ENCODE measurements at places on chromosomes 3 and 15.

DNA sequence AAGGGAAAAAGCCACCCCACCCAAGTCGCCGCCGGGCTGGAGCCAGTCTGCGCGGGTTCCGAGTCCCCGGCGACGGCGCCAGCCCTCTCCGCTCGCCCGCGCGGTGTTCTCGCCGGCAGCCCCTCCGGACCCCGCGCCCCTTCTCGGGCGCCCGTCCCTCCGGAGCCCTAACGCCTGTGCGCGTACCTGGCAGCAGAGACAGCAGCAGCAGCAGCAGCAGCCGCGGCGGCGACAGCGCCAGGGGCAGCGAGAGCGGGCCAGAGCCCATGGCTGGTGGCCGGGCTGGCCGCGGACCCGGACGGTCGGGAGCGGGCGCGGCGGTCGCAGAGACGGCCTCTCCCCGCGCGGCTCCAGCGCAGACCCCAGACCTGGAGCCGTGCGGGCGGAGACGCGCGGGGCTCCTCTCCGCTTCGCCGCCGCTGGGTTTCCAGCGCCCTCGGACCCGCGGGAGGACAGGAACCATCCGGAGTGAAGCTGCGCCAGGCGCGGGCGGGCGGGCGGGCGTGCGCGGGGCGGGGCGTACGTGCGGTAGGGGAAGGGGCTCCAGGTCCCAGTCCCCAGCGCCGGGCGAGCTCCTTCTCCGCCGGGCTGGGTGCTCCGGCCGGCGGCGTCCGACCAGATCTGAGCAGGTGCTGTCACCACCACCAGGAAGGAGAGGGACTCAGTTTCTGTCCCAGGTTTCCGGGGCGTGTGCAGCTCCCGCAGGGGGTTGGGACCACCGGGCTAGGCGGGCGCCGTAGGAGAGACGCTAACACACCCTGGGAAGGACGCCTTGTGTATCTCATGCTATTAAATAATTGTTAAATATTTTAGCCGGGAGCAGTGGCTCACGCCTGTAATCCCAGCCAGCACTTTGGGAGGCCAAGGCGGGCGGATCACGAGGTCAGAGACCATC is at the start of gene CHRNA3:
TSS of gene CHRNA3 (minus strand) at position 470 of the 895 bp plus-strand sequence. CDS start at position 268, 202 bp downstream.
- DNase-seq = no peak

- no peak for DNase-seq
Observed at GRCh38 chr3:13513913-13514517, 33.9 kb downstream of the HDAC11 start.

DNA sequence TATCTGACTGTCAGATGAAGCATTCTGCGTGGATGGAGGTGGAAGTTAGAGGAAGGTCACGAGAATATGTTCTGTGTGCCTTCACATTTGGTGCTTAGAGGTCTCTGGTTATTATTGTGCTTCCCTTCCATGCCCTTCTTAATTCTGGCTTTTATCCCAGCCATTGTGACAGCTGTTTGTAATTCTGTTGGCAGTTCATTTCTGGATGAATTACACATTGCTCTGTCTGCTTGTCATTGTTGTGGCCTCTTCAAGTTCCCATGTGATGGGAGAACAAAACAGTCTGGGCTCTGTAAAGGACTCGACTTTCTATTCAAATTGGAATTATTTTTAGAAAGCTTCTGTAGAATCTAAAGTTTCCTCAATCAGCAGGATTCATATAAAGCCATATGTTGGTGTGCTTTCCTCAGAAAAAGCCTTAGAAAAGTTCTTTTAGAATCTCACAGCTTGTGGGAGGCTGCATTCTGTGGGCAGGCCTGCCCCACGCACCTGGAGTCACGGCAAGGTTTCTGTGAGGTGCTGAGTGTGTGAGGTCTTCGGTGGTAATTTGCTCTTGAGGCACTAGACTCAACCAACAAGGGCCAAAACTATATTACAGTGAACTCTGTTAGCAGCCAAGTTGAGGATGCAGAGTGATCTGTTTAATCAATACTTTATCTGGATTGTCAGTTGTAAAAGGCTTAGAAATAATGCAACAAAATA is 397.4 kb upstream of the AZI2 start:
- DNase-seq = no peak

GRCh38 chr3:78823859-78824258 is 943.9 kb downstream of the ROBO1 start:
- DNase-seq = no peak

- DNase-seq = no peak
Observed at GRCh38 chr15:58185439-58185838, 47.3 kb downstream of the AQP9 start.

GRCh38 chr3:120475722-120476377 is 25.1 kb upstream of the FSTL1 start:
- no peak for DNase-seq

DNA sequence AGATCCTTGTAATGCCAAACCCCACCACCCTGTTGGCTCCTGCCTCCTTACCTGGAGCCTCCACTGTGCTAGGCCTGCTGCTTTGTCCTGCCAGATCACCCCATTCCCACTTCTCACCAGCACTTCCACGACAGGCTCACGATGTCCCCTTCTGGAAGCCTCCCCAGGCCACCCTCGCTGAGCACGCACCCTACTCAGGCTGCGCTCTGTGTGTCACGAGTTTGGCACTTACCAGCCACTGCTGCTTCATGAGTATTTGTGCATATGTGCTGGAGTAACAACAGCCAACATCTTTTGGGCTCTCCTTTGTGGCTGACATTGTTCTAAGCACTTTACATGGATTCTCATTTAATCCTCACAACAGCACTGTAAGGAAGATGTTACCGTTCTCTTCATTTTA is 58.1 kb downstream of the PDIA5 start:
- no peak for DNase-seq
